HepG2 (cell line): ENCODE measurements at places on chromosomes 13 and 19.

GRCh38 chr13:46176756-46177155, 5.2 kb downstream of the LCP1 start:
- H3K4me3 ChIP-seq = no peak overlapping the region
- no peak overlapping the region for H3K27ac ChIP-seq
- no peak for DNase-seq
- H3K4me1 ChIP-seq = no peaks in the 10 kb centered on the region

- H3K4me1 ChIP-seq = no peaks in the 10 kb centered on the region
- peak; percentile 18 for DNase-seq
- H3K4me3 ChIP-seq = no peak overlapping the region
- H3K36me3 ChIP-seq = no peaks in the 10 kb centered on the region
- peaks cover 23% of the 10 kb centered on the region; the same call in 1 of the 3 replicates for H3K27me3 ChIP-seq
Measured at GRCh38 chr13:107864543-107865317, 350.6 kb downstream of the LIG4 start.

GRCh38 chr13:30744056-30744680, 8.8 kb downstream of the ALOX5AP start:
- no peaks in the 10 kb centered on the region for H3K27me3 ChIP-seq
- peaks cover 62% of the 10 kb centered on the region for H3K4me1 ChIP-seq

GRCh38 chr19:16288544-16288943, 36.1 kb upstream of the KLF2 start:
- H3K4me3 ChIP-seq = no peak overlapping the region
- DNase-seq = no peak
- peaks cover 32% of the 10 kb centered on the region; the same call in 1 of the 3 replicates for H3K27me3 ChIP-seq
- no peak overlapping the region for H3K27ac ChIP-seq
- H3K36me3 ChIP-seq = no peaks in the 10 kb centered on the region
- H3K4me1 ChIP-seq = peaks cover 8% of the 10 kb centered on the region

- no peak overlapping the region for H3K27ac ChIP-seq
- H3K4me3 ChIP-seq = no peak overlapping the region
- no peak for DNase-seq
- H3K27me3 ChIP-seq = peaks cover 4% of the 10 kb centered on the region
Measured at GRCh38 chr19:3800996-3801395, 14.8 kb upstream of the MATK start.
